Osteoblast (primary cell): ENCODE measurements at places on chromosomes 2 and 18.
A peak's percentile ranks its signal among the peaks of the same experiment; 100 is the strongest.

DNA sequence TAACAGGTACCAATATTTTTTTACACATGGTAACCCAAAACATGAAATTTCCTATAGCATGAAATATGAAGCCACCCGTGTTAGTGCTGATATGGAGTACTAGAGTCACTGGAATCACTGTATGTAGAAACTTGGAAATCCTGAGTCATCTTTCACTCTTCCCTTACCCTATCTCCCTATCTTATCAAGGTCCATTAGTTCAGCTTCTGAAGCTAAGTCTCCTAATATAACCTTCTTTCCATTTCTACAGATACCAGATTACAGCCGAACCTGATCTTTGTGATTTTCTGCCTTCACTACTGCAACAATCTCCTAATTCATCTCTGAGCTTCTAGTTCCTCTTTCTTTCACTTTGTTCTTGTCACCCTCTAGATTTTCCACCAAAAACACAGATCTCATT, 59.0 kb downstream of the SEPTIN10 start:
- no peak for DNase-seq

GRCh38 chr2:54602736-54603322, 120.6 kb upstream of the EML6 start:
- no peak for DNase-seq

DNA sequence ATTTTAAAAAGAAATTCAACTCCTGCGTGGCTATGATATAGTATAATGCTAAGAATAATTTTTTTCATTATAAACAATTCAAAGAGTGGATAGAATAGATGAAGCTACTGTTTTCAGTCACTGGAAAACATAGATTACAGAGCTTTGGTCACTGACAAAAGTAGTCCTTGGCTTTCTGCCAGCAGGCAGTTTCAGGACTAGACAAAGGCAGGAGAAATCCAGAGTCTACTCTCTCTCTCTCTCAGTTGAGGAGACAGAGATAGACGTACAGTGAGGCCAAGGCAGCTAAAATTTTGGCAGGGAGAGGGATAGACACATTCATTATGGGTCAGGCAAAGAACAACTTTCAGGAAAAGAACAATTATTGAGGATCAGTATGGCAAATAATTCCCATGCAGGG, 491.4 kb upstream of the CRIM1 start:
- no peak for DNase-seq

GRCh38 chr2:134258684-134259388, 5.0 kb downstream of the MGAT5 start:
- no peak for DNase-seq

DNA sequence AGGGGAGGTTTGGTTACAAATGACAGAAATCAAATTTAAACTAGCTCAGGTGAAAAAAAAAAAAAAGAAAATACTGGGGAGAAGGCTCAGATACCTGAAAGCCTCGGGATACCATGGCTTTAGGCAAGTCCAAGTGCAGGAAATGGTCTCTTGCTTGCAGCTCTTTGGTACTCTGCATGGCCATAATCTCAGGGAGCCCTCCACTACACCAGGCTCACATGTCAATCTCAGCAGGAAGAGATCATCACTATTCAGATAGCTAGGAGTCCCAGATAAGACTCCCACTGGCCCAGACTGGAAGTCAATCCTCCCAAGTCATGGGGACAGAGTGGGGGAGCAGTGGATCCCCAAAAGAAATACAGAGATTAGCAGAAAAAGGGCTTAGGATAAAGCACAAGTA, 64.8 kb upstream of the RALBP1 start:
- DNase-seq: no peak

DNA sequence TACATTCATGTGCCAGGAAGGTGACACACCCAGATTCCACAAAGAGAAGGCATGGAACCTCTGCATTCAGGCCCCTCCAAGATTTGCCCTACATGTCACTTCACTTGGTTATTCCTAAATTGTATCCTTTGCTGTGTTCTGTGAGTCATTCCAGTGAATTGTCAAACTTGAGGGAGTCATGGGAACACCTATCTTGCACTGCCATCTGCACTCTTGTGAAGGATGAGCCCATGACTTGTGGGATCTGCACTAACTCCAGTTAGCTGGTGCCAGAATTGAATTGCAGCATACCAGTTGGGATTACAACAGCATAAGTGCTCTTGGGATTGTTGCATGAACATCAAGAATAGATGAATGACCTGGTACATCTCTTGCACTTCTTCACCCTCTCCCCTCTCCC, 1288.0 kb upstream of the ZEB2 start:
- no peak for DNase-seq

DNA sequence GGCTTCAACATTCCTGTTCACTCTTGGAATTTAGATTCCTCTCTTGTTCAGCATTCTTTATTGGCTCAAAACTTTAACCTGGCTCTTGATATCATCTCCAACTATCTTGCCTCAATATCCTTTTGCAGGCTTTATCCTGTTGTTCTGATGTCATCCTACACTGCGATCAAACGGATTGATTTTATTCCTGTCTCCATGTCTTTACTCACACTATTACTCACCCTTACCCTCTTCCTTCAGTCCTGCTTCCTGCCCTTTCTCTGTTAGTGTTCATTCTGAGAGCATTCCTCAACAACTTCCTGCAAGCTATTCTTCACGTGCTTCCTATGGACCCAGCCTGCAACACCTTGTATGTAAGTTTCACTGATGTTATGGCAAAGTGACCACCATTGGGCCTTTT, 264.7 kb downstream of the RNF152 start:
- no peak for DNase-seq

DNA sequence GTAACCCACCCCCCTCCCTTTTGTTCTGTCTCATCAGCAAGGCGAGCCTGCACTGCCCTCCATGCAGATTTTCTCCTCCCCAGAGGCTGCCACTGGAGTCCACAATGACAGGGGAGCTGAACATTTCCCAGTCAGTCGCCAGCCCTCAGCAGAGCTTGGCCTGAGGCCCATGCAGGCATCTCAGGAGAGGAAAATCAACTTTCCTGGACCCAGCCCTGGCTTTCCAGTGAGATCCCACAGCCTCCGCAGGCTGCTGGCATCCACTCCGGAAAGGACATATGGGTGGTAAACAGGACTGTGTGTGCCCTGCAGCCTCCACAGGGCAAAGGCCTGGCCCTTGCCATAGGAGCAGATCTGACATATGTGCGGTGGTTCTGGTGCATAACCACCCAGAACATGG, 253.8 kb downstream of the TNS1 start:
- no peak for DNase-seq

DNA sequence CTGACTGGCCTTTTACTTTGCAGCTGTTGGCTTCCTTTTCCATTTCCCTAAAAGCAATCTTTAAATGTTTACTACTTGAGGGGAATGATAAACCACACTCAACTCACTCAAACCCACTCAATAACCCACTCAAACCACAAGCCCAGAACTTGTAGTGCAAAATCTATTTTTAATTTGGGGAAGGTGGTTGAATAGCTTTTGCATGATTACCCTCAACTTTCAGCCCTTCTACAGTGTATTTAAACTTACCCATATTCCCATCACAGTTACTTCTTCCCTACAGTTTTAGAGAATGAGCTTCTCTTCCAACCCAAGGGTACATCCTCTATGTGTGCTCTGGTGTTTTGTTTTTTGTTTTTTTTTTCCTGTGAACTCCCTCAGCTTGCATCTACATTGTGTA, 636.1 kb downstream of the TDRD15 start:
- DNase-seq: no peak

- DNase-seq: peak; percentile 77
These were observed 760 bp upstream of the STON1 start for GRCh38 chr2:48529194-48529593.

DNA sequence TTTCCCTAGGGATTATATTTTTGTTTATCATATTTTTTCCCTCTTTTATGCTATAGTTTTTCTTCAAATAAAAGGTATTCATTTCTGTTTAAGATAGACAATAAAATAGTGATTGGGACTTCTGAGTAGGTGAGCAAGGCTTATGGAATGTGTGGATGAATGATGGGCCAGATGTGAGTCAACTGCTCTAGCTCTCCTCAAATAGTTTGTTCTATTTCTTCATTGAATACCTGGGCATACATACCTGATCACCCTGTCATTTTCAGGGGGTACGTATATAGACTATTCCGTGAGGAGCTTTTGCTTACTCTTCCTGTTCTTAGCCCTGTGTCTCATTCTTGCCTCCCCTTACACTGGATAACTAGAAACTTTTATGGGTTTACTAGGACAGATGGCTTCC, 41.9 kb downstream of the BABAM2 start:
- DNase-seq: no peak

DNA sequence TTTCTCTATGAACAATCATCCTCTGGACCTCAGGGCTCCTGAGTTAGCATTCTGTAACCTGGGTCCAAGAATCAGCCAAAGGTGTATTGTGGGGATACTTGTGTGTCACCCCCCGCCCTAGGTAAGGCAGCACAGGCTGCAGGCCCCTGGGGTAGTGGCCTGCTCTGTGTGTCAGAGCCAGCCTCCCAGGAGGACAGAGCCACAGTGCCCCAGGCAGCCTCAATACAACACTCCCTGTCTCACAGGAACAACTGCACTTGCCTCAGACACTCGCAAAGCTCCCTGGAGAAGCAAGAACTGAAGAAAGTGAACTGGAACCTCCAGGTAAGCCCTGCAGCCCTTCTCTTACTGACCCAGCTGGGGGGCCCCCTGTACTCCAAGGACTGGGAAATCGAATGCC, 121.3 kb upstream of the PPP1CB start:
- no peak for DNase-seq

DNA sequence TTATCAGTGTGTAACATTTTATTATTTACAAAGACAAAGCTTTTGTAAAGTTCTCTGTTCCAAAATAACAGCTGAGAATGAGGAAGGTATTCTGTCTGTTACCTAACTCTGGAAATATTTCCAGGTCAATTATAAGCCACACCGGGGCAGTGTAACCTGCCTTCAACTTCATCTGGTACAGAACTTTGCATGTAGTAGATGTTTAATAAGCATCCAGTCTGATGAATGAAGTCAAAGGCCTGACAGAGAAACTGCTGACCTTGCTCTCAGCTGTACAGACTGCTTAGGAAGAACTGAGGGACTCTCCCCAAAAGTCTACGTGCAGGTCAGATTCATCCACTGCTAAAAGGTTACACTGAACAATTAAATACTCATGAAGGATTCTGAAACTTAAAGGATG, 43.3 kb downstream of the WDFY1 start:
- no peak for DNase-seq

DNA sequence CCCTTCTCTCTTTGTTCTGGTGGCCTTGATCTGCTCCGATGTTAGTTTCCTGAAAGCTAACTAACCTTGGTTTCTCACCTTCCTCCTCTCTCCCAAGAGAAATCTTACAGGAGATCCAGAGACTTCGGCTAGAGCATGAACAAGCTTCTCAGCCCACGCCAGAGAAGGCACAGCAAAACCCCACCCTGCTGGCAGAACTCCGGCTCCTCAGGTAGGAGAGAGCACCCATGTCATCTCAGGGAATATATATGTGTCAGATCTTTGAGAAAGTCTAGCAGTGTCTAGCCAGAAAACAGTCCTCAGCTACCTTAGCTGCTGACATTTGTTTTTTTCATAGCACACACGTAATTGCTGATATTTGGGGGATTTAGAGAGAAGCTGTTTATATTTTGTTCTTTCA, 148.1 kb downstream of the DTNA start:
- DNase-seq: no peak

DNA sequence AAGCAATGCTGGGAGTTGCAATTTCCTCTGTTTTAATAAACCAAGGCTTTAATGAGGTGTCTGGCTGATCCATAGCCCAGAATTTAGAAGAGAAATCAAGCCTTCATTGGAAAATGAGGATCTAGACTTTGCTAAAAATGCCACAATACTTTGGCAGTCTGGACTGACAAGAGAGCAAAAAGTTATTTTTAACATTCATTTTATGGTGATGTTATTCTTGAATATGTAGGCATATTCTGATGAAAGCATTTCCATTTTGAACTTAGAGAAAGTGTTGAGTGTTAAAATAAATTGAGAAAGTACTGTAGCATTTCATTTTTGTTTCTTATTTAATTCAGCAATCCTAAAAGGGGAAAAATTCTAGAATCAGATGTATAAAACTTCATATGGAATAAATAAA, 151.8 kb upstream of the HNMT start:
- DNase-seq: no peak

GRCh38 chr2:156189143-156189542, 143.4 kb downstream of the NR4A2 start:
- peak; percentile 13 for DNase-seq

DNA sequence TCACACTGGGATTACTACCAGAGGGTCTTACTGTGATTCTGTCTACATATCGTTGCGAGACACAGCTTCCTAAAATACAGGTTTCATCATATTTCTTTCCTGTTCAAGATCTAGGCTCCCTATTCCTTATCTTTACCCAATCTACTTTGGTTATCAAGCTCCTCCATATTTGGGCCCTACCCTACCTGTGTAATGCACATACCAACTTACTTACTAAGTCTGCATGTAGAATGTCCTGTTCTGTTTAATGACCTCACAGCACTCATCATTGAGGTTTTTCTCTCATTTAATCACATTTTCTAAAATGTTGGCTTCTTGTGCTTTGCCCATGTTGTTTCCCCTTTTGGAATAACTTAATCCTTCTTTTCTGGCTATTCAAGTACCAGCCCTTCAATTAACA, 551.1 kb downstream of the ZEB2 start:
- DNase-seq: no peak

DNA sequence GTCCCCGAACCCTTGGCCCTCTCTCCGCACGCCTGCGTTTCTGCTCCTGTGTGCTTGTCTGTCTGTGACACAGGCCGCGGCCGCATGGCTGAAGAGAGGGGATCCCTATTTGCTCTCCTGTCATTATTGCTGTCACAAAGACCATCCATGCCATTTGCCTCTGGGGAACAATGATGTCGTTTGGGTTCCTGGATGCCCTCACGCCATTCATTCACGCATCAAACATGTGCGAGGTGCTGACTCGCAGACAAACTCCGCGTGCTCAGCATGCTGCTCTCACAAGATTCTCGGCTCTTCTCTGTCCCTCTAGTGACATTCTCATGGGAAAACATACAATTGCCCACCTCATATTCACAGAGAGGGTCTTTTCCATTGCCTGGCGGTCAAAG, 67.8 kb downstream of the ASB1 start:
- no peak for DNase-seq

- DNase-seq: no peak
These were observed 527.6 kb downstream of the SATB2 start for GRCh38 chr2:198930170-198930569.

- DNase-seq: peak; percentile 93
These were observed 74.2 kb downstream of the SH3BP4 start for GRCh38 chr2:235025800-235026536.

DNA sequence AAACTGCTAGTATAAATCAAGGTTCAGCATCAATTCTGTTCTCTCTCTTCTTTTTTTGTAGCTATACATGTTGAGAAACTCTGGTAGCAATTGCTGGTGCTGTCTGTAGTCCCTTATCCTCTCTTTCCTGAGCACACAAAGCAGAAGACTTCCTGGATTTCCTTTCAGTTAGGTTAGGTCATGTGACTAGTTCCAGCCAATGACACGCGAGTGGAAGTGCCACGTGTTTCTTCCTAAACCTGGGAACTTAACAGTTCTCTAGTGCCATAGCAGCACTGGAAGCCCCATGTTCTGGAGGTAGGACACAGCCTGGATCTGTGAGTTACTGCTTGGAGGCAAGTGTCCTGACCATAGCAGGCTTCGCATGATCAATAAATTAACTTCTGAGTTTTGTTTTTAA, 125.9 kb downstream of the PLA2R1 start:
- DNase-seq: no peak
